ENCODE measurements at places on chromosomes 11 and 22.

- DNase-seq = no peak
Observed at GRCh38 chr11:70507466-70508230, 109.3 kb downstream of the CTTN start.

DNA sequence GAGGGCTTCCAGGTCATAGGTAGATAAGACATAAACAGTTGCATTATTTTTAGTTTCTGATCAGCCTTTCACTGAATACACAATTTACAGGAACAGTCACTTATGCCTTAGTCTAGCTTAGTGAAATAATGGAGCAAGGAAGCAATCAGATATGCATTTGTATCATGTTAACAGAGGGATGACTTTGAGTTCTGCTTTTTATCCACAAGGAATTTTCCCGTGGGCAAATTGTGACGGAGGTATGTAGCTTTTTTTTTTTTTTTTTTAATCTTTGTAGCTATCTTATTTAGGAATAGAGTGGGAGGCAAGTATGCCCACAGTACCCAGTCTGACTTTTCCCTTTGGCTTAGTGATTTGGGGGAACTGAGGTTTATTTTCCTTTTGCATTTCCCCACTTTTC lies 3.4 kb upstream of the NLRP10 start:
- no peak for DNase-seq

DNA sequence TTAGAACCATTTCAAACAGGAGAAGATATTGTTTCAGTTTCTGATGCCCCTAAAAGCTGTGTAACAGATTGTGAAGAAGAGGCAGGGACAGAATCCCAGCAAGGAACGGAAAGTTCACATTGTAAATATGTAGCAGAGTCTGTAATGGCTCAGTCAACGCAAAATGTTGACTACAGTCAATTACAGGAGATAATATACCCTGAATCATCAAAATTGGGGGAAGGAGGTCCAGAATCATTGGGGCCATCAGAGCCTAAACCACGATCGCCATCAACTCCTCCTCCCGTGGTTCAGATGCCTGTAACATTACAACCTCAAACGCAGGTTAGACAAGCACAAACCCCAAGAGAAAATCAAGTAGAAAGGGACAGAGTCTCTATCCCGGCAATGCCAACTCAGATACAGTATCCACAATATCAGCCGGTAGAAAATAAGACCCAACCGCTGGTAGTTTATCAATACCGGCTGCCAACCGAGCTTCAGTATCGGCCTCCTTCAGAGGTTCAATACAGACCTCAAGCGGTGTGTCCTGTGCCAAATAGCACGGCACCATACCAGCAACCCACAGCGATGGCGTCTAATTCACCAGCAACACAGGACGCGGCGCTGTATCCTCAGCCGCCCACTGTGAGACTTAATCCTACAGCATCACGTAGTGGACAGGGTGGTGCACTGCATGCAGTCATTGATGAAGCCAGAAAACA lies 40.8 kb downstream of the IGLL1 start:
- DNase-seq = peak; percentile 77

DNA sequence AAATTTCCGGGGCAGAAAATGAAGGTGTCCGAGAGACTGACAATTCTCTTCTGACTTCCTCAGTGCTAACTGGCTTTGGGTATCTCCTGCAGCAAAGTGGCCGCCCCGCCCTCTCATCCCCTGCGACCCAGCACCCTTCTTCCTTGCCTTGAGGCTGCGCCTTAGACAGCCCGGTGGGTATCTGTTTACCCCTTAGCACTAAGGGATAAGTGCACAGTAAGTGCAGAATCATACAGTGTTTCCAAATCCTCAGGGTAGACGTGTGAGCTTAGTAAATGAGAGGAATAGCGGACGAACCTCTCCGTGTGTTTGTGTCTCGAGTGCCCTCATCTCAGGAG lies 368 bp upstream of the CHORDC1 start:
- no peak for DNase-seq

GRCh38 chr22:43346521-43346929 lies 3.4 kb upstream of the SCUBE1 start:
- peak; percentile 42 for DNase-seq

DNA sequence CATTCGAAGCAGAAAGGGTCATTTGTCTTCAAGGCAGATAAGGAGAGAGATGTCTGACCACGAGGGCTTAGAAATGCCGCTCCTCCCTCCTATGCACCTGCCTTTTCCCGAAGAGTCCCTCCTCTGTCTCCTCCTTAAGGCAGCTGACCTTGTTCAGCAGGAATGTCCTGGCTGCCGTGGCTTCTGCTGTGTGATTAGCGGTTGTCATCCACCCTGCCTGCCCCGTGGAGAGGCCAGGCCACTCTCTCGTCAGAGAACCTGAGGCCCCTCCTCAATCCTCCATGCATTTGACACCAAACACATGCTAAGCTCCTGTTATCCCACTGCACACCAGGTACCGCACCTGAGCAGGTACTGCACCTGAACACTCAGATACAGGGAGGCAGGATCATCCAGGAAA lies 834.6 kb downstream of the TBC1D22A start:
- no peak for DNase-seq

- no peak for DNase-seq
Observed at GRCh38 chr22:50584106-50585096, 1.8 kb upstream of the CHKB start.

DNA sequence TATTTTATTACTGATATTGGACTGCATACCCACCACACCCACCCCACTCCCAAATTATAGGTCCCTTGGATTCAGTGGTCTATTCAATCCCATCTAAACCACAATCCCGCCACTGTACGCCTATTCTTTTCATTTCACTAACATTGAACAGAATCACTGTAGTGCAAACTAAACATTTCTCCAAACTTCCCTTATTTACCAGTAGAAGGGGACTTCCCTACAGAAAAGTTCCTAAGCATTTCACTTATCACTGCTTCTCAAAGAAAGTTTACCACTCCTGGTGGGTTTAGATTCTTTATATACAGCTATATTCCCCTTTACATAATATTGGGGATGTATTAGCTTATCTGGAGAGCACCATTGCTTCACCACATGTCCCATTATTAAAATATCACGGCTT lies 29.3 kb downstream of the OR8B12 start:
- no peak for DNase-seq

- DNase-seq = no peak
Observed at GRCh38 chr11:45726493-45727054, 61.2 kb upstream of the CHST1 start.

DNA sequence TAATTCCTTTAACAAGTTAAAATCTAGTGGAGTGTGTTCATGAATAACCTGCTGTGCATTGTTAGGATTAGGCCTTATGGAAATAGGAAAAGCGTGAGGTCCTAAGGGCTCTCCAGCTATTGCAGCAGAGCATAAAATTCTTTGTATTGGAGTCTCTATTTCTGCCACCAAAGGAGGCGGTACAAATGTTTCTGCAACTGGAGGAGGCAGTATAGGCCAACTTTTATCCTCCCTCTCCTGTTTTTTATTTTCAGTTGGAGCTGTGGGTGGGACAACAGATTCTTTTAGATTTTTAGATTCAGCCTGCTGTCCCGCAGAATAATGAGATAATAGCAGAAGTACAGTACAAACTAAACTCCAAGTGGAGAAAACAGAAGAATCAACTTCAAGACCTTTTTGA lies 26.2 kb downstream of the OR10A6 start:
- no peak for DNase-seq

DNA sequence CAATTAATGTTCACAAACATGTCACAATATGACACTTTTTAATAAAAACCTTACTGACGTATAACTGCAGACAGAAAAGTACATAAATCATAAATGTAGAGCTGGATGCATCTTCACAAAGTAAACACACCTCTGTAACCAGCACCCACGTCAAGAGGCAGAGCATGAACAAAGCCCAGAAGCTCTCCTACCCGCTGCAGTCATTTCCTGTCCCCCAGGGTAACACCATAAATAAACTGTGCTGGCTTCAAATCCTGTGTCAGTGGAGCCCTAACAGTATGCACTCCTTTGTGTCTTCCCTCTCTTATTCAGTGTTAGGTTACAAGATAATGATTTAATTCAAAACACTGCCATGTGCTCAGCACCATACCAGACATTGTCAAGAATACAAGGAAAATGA lies 5.7 kb downstream of the SYT13 start:
- no peak for DNase-seq

GRCh38 chr11:37409124-37409523 lies 811.1 kb upstream of the RAG2 start:
- no peak for DNase-seq

DNA sequence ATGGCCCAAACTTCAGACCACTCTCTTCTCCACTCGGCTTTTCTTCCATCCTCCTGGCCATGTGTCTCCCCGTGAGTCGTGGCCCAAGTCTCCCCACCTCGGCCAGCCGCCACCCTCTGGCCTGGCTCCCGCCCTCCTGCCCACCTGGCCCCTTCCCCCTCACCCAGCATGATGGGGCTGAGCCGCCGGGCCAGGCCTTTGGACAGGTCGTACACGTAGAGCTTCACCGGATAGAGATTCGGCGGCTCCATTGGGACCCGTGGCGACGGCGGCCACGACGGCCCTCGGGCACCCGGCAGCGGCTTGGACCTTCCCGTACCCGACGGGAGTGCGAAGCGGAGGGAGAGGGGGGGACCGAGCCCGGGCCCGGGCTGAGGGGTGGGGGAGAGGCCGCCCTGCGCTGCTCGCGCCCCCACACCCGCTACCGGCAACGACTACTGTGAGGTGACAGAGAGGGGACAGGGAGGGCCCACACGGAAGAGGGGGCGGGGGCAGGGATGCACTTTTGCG lies at the start of gene DESI1:
Gene DESI1 (minus strand): TSS at position 455 of the 510 bp plus-strand sequence. CDS start 204 bp downstream, at position 251.
- DNase-seq = no peak

GRCh38 chr11:34570584-34570983 lies 50.3 kb upstream of the EHF start:
- DNase-seq = no peak

- peak; percentile 45 for DNase-seq
Observed at GRCh38 chr11:109853156-109853776, 239.9 kb upstream of the ZC3H12C start.

- DNase-seq = no peak
Observed at GRCh38 chr11:115287266-115287665, 216.9 kb downstream of the CADM1 start.

GRCh38 chr11:19472679-19473078 lies 231.9 kb upstream of the E2F8 start:
- DNase-seq = no peak

DNA sequence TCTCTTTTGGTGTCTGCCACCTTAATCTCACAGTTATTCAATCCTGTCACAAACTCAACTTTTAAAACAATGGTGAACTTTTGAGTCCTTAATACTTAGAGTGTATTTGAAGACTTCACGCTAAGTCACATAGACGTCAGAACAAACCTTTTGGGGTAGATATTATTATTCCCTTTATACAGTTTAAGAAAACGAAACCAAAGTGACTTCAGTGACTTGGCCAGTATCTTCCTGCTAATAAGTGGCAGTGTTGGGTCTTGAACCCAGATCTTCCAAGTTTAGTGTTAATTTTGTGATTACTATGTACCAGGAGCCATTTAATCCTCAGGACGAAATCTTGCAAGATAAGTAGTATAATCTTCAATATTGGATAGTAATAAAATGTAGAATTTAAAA lies 691 bp downstream of the CEP295 start:
- DNase-seq = no peak

GRCh38 chr11:30495437-30495836 lies 90.7 kb downstream of the MPPED2 start:
- no peak for DNase-seq

- DNase-seq = no peak
Observed at GRCh38 chr11:70278994-70279393, 8.5 kb downstream of the PPFIA1 start.

DNA sequence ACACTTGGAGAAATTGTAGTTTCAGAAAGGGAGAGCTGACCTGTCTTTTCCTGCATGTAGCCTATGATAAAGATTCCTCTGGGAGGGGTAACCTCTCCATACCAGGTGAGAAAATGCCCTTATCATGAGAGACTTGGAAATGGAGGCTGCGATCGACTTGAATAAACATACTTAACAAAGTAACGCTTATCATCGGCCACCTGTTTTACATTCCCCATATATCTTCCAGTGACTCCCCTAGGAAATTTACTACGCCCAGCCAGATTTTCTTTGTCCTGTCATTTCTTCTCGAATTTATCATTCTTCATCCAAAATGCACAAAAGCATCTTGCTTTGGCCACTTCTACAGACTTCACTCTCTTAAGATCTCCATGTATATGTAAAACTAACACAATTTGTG lies 143.5 kb downstream of the CCDC81 start:
- no peak for DNase-seq

- DNase-seq = no peak
Observed at GRCh38 chr11:14904745-14905103, 12.7 kb upstream of the CYP2R1 start.

DNA sequence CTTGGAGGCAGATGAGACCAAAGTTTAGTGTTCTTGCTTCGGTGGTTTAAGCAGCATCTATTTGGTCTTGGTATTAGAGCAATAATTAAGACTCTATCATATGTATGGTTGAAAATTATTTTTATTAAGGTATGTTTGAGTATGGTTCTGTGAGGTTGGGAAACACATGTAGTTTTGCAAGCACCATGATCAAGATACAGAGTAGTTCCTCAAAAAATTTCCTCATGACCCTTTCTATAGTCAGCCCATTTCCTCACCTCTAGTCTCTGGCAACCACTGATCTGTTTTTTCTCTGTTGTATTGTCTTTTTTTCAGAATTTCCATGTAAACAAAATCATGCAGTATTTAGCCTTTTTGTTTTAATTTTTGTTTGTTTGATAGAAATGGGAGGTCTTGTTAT lies 18.4 kb downstream of the MTMR3 start:
- no peak for DNase-seq

- DNase-seq = no peak
Observed at GRCh38 chr22:28948424-28948823, 65.1 kb downstream of the ZNRF3 start.

GRCh38 chr11:71927820-71928736 lies at the start of gene XNDC1N:
Gene XNDC1N (minus strand): TSS chr11:71928594. CDS start chr11:71923353, 5,241 bp downstream.
- peak; percentile 70 for DNase-seq

DNA sequence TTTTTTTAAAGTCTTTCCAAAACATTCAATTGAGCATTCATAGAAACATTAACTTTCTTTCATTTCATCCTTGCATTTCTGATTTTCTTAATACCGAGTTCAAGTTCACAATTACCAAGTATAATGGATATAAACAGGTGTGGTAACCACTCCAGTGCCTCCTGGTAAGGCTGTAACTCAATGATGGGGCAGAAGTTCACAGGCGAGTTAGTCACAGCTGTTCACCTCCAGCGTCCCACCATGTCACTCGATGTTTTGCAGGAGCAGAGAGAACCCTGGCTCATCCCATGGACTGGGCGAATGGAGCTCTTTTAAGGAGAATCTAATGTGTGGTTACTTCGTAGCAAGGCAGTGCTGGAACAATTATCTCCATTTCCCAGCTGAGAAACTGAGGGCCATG lies 94.4 kb upstream of the ALX4 start:
- DNase-seq = no peak

DNA sequence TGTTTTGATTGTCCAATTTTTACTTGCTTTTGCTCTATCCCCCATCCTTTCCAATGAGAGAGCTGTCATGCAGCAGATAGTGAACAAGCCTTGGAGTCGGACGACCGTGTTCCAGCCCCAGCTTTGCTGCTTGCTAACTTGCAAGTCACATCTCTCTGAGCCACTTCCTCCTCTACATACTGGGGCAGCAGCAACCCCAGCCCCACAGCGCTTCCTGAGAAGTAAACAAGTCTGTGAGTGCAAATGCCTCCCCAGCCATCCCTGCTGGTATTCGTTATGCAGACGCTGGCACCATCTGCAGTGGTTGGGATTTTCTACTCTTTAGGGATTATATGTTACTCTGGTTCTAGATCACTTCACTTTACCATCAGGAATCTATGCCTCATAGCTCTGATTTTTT lies 35.0 kb downstream of the TPBGL start:
- no peak for DNase-seq
